Natural killer cell treated with Interleukin-12 subunit alpha and Interleukin-12 subunit beta and Interleukin-15 and Interleukin-18, amount 100 ng/mL, for 72 hours (primary cell): ENCODE measurements at places on chromosomes 16 and 17.

DNA sequence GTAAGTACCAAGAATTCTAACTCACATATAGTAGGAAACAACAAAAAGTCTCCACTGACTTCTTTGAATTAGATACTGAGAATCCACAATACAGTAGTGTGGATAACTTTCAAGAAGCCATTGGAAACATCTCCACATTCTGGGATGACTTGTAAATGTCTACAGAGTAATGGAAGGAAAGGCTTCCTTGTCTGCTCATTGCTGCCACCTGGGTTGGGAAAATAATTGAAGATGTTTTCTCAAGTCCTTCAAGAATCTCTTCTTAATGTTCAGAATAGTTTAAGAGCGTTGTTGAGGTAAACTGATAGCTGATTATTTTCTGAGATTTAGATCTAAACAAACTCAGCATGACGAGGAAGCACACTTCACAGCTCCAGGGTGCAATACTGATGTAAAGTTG, 14.0 kb downstream of the CPSF4L start:
- DNase-seq: no peak

GRCh38 chr16:19817875-19818274, 66.8 kb downstream of the GPRC5B start:
- no peak for DNase-seq

DNA sequence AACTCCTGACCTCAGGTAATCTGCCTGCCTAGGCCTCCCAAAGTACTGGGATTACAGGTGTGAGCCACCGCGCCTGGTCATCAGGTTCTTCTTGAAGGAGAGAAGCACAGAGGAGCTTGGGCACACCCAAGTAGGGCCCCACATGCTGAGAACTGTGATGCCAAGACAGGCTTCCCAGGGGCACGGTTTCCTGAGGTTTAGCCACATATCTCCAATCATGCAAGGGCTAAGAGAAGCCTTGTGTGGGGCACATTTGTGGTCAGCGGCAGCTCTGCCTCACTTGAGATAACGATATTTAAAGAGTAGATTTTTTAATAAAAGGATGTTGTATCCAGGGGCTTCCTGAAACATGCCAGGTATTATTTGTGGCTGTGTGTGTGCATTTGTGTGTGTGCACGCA, 46.9 kb downstream of the CUEDC1 start:
- no peak for DNase-seq

DNA sequence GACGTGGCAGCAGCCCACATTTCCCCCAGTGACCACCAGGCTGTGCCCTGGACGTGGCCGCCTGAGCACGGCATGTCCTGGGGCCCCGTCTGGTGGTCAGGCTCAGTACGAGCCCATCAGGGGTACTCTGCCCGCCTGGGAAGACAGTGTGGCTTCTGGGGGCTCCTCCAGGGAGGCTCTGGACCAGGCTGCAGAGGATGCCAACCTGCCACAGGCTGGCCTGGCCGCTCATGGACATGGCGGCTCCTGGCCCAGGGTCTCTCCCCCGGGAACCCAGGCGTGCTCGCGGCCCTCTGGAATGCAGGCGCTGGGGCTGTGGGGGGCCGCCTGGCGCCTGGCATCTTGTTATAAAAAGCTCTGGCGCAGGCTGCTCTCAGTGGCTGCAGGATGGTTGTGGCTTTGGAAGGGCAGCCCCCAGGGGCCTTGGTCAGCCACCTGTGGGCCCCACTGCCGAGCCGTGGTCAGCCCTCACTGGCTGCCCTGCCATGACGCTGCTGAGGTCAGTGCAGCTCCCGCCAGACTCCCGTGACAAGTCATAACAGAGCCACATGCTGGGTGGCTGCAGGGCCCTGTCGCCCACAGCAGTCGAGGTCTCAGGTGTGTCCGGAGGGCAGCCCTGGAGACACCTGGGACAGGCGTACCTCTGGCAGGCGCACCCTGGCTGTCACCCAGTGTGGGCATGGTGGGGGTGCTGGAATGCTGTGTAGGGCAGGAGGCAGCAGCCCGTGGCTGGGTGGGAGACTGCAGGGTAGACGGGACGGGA, 15.0 kb downstream of the CENPX start:
- DNase-seq: no peak
